RPMI7951 (cell line): ENCODE measurements at places on chromosomes 3 and 15. TPM values are rescaled to one million over a fixed set of nuclear protein-coding genes. Genes with fewer than 3 reads are reported as not detected.

DNA sequence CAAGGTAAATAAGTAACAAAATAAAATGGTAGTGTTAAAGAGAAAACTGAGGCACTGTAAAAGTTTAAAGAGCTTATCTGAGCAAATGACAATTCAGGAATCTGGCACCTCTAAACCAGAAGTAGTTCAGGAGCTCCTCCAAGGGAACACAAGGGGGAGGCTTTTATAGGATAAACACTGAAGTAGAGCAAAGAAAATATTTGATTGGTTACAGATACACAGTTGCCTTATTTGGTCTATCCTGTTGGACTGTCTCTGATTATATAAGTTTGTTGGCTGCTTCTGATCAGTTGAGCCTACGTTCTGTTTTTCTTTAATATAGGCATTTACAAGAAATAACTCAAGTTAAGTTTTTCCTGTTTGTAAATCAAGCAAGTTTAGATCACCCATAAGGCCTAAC is 146.9 kb downstream of the ERC2 start:
- DNase-seq = no peak

DNA sequence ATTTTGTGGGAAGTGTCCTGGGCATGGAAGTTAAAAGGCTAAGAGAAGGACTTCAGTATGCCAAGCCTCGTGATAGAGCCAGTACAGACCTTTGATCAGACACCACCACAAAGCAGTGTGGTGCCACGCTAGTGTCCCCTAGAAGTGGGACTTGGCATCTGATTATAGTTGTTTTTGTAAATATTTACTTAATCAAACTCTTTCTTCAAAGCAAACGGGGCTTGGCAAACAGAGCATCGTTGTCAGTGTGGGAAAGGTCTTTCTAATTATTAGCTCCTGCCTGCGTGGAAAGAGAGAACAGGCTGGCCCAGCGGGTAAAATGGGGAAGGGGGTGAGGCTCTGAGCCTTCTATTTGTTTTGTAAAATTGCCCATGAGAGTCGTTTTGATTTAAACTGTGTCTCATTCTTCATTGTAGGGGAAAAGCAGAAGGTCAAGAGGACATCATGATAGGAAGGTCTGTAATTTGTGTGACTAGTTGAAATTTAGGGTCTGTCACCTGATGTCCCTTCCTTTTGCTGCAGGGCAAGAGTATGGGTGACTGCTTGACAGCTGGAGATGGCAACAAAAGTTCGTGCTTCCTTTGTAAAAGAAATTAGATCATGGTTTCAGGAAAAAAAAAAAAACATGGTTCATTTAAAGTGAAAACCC is 105.0 kb downstream of the IQCH start:
- DNase-seq = no peak

DGKG gene
- 15.3 and 17.3 TPM in 2 replicates for total RNA-seq

WDR93 gene
- 0.10 and 0.48 TPM in 2 replicates for total RNA-seq

GRCh38 chr3:8604006-8604405 is 40.6 kb downstream of the SSUH2 start:
- DNase-seq = no peak

SLC22A14 gene
- total RNA-seq = 0.12 and 0.20 TPM in 2 replicates

GRCh38 chr15:38885001-38885400 is 320.4 kb upstream of the RASGRP1 start:
- peak; percentile 90 for DNase-seq

DNA sequence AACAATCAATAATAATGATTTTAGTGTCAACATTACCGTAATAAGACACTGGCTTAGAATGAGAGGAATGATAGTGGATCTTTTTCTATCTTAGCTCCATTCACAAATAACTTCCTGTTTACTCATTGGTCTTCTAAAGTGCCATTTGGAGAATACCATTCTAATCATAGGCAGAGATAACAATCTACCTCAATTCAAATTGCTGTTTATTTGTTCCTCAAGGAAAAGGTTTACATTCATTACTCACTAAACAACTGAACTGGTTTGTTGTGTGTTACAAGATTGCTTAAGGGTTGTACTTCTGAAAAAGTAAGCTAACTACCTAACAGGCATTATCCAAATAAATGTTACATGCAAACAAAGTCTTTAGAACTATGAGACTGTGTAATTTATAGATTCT is 8.1 kb upstream of the PCOLCE2 start:
- DNase-seq = no peak

DNA sequence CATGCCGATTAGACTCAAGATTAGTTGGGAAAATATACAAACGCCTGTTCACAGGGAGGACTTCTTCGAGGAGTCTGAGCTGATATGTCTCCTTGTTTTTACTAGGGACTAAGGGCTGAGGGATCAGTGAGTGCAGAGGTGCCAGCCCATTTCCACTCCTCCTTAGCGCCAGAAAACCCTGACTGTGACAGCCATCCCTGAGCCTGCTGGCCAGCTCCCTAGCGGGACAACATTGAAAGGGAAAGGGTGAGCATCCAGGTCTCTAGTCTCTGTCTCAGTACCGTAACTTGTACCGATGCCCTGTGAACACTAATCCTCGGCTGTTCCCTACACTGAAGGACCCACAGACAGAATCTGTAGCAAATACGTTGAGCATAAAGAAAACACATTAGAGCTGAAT is 243.4 kb downstream of the WNT5A start:
- peak; percentile 70 for DNase-seq

DNA sequence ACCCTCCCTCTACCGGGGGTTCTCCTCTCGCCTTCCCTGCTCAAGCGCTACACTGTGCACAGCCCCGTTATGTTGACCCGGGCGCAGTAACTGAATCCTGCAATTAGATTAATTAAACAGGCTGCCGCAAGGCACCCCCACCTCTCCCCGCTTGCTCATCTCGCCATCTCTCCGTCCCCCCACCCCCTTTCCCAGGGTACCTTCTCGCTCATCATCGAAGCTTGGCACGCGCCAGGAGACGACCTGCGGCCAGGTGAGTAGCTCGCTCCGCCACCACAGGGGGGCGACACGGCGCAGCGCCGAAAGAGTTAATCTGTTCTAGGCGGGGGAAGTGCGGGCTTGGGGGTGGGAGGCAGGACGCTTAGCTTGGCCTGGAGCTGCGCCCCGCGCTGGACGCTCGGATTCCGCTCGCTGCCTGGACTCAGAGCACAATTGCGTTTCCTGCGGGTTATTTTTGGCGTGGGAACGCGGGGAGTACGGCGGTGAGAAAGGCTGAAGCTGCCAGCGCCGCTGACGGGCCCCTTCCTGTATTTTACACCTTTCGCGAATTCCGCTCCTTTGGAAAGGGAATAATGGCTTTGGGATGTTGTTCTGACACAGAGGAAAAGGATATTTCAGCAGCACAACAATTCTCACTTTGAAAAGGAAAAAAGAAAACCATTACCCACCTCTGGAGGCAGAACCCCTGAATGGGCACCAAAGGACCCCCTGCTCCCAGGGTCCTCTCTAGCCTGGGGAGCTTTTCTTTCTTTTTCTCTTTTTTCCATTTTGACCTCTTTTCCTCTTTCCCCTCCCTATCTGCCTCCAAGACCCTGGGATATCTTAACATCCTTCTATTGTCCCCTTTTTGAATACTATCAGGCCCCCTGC is 1.5 kb downstream of the DLL4 start:
- peak; percentile 28 for DNase-seq

GRCh38 chr15:89385596-89386331 is 51.1 kb upstream of the POLG start:
- peak; percentile 89 for DNase-seq

- no peak for DNase-seq
Observed at GRCh38 chr3:116029266-116029665, 406.0 kb downstream of the GAP43 start.

DNA sequence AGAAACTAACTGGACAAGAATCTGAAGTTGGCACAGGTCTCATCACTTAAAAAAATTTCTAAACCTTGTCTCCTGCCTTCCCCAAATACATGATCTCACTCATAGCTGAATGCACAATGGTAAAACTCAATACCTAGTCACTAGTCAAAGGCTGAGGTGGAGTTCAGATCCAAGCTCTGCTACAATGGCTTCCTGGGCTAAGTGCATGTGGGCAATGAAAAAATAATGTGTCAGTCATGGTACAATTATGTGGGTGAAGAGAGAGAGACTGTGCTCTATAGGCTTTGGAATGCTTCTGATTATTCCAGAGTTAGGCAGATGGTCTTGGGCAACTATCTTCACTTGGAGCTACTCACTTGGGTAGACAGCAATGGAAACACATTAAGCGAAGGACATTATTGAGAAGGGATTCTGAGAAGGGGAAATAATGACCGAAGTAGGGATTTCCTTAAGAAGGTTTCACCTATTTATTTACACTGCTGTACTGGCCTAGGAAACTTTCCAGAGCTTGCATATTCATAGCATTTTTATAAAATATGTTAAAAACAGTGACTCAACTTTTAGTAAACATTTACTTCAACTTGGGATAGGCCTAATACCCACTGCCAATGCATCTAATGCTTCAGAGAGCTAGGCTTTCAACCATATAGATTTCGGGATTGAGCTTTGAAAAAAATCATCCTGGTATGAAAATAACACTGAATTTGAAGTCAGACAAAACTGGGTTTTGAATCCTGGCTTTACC is 58.7 kb upstream of the PLXND1 start:
- peak; percentile 53 for DNase-seq

DNA sequence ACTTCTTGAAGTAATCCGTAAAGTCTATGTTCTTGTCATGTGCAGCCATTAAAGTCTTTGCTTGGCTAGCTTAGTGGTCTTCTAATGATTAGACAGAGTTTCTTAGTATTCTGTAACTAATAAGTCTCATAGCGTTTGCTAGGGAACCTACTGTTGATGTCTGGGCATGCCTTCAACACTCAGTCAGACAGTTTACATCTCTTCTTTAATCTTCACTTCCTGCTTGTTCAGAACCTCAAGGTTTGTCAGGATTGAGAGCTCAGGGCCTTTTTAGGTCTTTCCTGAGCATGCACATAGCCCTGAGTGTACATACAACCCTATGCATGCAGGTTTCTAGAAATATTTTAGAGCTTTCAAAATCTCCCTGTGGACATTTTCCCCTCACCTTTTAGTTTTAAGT is 426.3 kb downstream of the AGBL1 start:
- no peak for DNase-seq

SLC27A2 gene
- 0.39 TPM in 1 of 2 replicates, not detected in the other for total RNA-seq

- DNase-seq = peak; percentile 95
Observed at GRCh38 chr15:39624806-39625205, 43.9 kb downstream of the THBS1 start.

UCN2 gene
- total RNA-seq = 4.3 and 7.2 TPM in 2 replicates

OR5K2 gene
- not detected in 2 replicates for total RNA-seq

SLCO2A1 gene
- 0.39 and 0.48 TPM in 2 replicates for total RNA-seq

DNA sequence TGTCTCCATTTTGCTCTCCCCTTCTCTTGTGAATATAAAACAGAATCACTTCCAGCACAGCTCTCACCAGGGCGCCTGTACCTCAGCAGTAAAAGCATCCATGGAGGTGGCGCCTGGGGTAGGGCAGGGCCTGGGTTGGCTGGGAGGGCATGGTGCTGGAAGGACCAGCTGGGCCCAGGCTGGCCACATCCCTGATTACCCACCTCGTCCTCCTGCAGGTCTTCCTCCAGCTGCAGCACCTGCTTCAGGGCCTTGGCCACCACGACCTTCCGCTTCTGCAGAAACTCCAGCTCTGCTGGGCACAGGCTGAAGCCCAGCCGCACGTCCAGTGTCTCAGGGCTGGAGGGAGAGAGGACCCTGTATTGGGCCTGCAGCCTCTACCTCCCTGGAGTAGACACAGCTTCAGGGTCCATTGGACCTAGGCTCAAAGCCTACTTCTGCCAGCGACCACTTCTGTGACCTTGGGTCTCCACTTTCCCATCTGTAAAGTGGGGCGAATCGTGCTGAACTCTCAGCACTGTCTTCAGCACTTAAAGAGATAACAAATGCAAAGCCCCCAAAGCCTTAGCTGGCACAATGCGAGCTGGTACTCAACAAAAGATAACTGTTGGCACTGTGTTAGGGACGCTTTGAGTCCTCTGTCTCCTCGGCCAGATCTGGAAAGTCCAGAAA is 23.8 kb downstream of the PLA2G4E start:
- DNase-seq = no peak

DNA sequence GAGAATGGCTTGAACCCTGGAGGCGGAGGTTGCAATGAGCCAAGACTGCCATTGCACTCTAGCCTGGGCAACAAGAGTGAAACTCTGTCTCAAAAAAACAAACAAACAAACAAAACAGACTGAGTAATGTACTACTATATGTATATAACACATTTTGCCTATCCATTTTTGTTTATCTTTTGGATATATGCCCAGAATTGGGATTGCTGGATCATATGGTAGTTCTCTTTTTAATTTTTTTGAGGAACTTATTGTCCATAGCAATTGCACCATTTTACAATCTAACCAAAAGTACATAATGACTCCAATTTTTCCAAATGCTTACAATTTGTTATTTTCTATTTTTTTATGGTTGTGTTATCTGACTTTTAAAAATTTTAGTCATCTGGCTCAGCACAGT is 47.3 kb downstream of the GMPS start:
- DNase-seq = no peak

DNA sequence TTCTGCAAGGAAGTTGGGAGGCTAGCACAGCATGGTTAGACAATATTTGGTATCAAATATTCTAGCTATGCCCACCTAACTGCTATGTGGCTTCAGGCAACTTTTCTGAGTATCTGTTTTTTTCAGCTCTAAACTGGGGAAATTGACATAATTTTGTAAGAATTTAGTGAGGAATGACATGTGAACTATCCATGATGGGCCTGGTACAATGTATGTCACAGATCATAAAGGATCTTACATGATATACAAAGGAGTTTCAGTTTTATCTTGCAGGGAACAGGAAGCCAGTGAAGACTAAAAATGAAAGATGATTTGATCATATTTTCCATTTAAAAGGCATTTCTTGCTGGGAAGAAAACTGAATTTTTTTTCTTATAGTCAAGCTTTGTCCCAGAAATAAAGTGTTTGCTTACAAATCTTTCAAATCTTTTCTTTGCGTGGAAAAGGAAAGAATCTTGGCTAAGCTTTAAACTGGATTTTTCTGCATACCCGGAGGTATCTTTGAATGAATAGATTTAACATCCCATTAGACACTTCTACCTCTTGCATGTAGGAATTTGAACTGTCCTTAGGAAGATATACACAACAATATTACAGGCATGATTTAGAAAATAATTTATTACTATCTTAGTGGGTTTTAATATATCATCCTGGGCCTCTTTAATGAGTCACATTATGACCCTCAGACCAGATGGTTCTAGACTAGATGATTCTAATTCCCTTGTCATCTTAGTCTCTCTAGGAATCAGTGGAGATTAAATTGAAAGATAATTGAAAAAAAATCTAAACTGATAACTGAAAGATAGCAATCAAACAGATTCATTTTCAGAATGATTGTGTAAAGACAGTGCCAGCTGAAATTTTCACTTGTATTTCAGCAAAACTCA is 436.0 kb upstream of the THBS1 start:
- DNase-seq = peak; percentile 35

DNA sequence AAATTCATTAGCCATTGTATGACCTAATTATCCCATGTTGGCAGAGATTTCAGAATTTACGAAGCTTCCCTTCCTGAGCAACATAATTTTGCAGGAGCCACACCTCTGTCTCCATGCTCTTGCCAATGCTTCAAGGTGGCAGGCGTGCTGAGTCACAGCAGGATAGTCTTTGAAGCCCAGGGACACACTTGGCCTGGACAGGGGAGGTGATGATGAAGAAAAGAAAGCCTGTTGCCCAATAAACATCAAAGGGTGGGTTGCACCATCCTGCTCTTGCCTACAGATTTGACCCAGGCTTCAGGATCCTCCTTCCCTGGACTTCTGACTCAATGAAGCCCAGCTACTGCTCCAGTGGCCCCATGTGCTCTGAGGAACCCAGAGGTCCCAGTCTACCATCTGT is 117.1 kb downstream of the MINAR1 start:
- no peak for DNase-seq

- no peak for DNase-seq
Observed at GRCh38 chr15:53976844-53977392, 1.3 kb upstream of the UNC13C start.
